ENCODE measurements at places on chromosomes 16 and 17.

DNA sequence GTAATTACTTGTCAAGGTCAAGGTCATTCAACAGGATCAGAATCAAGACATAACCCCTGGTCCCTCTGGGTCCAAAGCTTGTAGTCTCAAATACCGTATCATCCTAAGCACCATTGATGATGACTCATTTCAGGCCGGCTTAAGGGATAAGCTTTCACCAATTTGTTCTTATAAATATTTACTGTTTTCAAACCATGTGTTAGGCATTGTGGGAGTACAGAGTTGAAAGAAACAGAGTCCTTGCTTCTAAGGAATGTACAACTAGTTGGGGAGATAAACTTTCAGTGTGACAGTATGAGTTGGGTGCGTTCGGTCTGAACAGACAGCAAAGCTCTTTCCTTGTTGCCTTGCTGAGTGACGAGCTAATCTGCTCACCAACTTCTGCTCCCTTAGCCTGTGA, 183.5 kb upstream of the MAF start:
- no peak for DNase-seq

DNA sequence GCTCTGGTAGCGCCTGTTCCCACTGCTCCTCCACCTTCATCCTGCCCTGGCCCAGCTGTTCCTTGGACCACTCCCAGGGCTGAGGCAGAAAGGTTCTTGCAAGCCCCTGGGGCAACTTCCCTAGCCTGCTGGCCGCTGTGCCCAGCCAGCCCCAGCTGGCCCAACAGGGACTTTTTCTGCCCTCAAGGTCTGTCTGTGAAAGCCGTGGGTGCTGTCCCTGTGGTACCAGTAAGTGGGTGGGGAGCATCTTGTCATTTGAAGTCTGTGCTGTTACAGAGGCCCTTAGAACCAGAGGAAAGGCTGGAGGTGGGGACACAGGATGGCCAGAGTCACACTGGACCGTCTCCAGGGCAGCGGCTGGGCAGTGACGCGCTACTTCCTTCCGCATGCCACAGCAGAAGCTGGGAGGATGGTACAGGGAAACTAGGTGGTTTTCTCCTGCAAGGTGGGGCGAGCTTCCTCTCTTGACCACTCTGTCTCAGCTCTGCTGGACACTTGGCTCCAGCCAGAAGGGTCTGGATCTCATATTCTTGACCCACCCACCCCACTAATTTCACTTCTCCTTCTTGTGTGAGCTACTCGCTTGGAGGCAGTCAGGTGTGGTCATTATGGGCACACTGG, 87.8 kb downstream of the PLCG2 start:
- DNase-seq = no peak

DNA sequence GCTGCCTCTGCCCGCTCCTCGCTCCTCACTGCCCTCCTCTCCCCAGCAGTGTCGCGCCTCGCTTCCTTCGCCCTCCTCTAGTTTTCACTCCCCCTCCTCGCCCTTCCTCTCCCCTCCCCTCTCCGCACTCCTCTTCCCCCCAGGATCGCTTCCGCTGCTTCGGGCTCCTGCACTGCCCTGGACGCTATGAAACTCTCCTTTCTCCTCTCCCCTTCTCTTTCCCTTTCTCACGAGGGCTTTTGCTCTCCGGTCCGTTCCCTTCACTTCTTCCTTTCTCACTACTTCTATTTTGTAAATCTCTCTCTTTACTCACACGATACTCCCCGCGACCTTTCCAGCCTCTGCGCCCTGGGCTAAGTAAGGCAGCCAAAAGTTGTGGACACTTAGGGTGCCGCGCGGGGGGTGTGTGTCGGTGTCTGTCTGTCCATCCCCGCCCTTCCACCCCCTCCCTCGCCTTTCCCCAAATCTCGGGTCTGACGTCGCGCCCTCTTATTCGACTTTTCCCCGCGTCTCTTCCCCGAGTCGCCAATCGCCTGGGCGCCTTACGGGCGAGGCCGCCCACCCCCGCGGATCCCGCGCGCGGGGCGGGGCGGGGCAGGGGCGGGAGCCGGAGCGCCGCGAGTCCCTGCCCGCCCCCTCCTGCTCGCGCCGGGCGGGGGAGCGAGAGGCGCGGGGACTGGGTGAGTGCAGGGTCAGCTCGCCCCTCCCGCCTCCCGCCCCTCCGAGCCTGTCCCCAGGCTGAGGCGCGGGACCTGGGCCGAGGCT, at the start of gene IRX3:
TSS of gene IRX3 (minus strand) at position 422 of the 765 bp plus-strand sequence. CDS start 737 bp downstream, outside the sequence.
- DNase-seq = no peak

GRCh38 chr16:87032554-87032953, 284.6 kb downstream of the C16orf95 start:
- no peak for DNase-seq

DNA sequence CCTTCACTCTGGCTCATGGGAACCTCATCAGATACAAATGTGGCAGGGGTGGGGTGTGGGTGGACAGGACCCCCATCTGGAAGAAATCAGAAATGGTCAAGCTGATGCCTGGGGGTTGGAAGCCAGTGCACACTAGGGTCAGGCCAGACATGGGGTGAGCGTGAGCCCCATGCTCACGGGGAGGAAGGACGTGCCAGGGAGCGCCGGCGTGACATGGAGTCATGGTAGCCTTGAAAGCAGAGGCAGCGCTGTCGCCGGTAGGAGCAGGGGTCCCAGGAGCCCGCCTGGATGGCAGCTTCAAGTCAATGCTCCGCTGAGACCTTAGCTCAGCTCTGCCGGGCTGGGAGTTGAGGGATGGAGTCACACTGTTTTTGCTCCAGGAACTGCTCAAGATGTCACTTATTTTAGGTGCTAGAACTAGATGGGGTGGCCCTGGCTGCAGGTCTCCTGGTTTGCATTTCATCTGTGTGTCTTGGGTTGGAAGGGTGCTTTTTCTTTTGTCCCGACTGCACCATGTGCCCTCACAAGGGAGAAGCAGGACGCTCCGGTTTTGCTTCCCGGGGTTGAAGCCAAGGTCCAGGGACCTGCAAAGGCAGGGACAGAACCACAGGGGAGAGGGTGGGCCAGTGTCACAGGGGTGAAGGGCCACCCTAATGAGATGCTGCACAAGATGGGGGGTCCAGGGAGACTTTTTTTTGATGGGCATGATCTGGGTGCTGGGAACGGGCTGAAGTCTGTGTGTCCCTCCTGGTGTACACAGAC, 51.4 kb downstream of the USP22 start:
- DNase-seq = no peak

GRCh38 chr16:3131755-3132377, 3.0 kb upstream of the ZNF213 start:
- DNase-seq = no peak

GRCh38 chr17:46947216-46947615, 24.3 kb downstream of the GOSR2 start:
- DNase-seq = no peak

DNA sequence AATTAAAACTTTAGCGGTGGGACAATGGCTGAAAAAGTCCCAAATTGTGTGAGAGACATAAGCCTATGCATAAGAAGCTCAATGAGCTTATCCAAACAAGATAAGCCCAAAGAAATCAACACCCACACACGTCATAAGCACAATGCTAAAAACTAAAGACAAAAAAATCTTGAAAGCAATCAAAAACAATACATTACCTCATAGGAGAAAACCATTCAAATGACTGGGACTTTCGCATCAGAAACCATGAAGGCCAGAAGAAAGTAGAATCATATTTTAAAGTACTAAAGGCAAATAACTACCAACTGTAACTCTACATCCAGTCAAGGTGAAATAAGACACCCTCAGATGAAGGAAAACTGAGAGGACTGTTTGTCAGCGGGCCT, 50.2 kb downstream of the ZCCHC14 start:
- DNase-seq = no peak

DNA sequence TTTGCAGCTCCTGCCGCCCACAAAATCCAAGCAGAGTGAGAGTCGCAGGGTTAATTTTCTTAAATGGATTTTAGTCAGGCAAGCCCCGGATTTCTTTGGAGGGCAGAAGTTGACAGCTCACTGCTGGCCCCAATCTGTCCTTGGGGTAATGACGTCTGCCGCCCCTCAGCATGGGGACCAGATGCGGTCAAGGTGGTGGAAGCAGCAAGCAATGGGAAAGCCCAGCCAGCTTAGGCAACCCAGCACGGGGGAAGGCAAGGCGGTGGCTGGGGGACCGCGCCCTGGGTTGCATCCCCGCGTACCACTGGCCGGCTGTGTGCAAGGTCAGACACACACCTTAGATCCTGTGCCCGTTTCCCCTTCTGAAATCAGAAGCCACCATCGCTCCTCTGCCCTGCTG, 321.7 kb downstream of the C16orf95 start:
- no peak for DNase-seq

- no peak for DNase-seq
These were observed 23.8 kb downstream of the MRM1 start for GRCh38 chr17:36625188-36625587.

DNA sequence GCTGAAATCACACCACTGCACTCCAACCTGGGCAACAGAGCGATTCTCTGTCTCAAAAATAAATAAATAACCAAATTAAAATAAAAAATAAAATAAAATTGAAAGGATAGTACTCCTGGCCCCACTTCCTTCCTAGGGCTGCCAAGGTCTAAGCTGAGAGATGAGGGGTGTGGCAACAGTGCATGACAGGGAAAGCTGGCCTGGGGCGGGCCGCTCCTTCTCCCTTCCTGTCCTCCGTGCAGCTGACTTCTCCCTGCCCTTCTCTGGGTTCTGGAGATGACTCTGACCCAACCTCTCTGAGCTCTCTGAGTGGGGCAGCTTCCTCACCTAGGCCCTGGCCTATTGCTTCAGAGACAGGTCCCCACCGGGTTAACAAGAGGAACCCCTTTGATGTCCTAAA, 8.7 kb upstream of the SLC25A39 start:
- DNase-seq = no peak

- DNase-seq = no peak
These were observed 70.6 kb downstream of the AMFR start for GRCh38 chr16:56354746-56355145.

DNA sequence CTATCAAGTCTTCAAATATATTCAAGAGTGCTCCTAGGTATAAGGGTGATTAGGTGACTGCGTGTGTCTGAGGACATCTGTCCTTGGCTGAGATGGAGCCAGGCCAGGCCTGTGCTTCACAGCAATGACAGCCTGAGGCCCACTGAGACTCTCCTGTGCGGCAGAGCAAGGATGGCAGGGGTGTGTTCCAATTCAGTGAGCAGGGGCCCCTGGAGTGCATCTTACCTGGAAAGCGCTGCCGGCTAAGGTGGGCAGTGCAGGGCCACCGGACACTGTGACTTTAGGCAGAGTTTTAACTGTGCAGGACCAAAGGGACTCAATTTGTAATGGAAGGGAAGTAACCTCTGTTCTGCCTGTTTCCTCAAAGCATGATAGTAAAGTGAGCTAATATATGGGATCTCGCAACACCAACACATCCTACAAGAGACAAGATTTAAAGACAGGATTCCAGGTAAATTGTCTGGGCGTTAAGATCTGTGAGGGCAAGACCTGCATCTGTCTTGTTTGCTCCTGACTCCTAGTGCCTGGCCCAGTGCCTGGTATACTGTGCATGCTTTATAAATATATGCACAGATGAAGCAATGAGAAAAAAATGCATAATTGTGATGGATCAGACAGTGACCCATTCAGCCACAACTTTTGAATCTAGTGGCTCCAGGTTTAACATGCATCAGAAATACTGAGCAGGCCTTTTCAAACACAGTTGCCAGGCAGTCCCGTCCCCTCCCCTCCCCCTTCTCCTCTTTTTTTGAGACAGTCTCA, 86.7 kb downstream of the MRC2 start:
- no peak for DNase-seq

DNA sequence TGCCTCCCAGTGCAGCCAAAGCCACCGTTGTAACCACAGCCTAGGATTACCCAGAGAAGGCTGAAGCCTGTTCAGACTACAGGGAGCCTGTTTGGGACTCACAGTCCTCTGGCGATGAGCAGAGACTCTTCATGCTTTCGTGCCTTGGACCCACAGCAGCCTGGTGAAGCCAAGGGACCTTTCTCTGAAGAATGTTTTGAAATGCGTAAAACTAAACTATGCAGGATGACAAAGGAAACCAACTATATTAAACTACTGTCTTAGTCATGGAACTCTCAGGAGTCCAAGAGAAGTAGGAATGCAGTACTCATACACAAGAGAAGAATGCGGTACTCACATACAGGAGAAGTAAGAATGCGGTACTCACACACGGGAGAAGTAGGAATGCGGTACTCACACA, 20.9 kb downstream of the ABR start:
- DNase-seq = no peak

GRCh38 chr16:726438-727290, at the start of the genes CCDC78 and HAGHL:
TSS of gene CCDC78 (minus strand) at chr16:726443. CDS start at chr16:726367, 76 bp downstream.
TSS of gene HAGHL (plus strand) at chr16:727106. CDS start at chr16:727510, 404 bp downstream.
- DNase-seq = peak; percentile 59

GRCh38 chr16:87246269-87247065, 70.7 kb downstream of the C16orf95 start:
- no peak for DNase-seq

- no peak for DNase-seq
These were observed 49.7 kb downstream of the MSI2 start for GRCh38 chr17:57305908-57306504.

GRCh38 chr16:20850981-20851380, 44.7 kb downstream of the REXO5 start:
- no peak for DNase-seq

- no peak for DNase-seq
These were observed 13.0 kb downstream of the RIPOR1 start for GRCh38 chr16:67541391-67542263.

- peak; percentile 67 for DNase-seq
These were observed 690 bp downstream of the PITPNC1 start for GRCh38 chr17:67377488-67378453.

GRCh38 chr17:17043461-17044271, 1.4 kb downstream of the MPRIP start:
- DNase-seq = no peak

DNA sequence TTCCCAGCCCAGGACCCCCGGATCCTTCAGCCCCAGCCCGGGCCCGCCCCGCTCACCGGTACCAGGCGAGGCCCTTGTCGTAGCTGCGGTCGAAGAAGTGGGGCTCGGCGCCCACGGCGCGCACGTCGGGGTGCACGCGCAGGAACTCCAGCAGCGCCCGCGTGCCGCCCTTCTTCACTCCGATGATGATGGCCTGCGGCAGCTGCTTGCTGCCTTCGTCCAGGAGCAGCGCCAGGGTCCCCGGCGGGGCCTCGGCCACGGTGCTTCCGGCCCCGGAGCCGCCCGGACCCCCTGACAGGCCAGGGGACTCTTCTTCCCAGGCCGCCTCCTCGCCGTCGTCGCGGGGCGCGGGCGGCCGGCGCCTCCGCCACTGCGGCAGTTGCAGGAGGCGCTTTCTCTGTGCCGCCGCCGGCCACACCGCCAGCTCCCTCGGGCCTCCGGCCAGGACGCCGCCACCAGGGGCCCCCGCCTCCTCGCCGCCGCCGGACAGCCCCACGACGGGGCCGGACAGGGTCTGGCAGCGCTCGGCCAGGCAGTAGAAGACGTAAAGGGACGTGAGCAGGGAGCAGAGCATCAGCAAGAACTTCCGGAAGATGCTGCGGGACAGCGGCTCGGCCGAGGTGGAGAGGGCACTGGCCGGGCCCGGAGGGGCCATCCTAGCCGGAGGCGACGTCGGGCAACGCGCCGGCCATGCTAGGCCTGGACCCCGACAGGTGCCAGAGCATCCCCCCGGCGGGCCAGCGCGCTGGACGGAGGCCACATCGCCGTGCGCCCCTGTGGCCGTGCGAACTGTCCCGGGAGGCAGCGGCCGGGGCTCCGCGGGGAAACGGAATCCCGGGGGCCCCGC, 1.0 kb downstream of the HS3ST3A1 start:
- DNase-seq = no peak

Measured in activated CD8-positive, alpha-beta memory T cell treated with anti-CD3 and anti-CD28 coated beads for 48 hours (primary cell).